Activated CD4-positive, alpha-beta memory T cell treated with anti-CD3 and anti-CD28 coated beads, Interleukin-2, amount 10 ng/mL, durations not matched to agents 7 days and 5 days (primary cell): ENCODE measurements at places on chromosomes 5 and 9. TPM values are rescaled to one million over a fixed set of nuclear protein-coding genes. Genes with fewer than 3 reads are reported as not detected.

TAL2 gene
- not detected for total RNA-seq

DNAJC21 gene
- 53.8 TPM for total RNA-seq

ORM2 gene
- total RNA-seq = not detected

ZNF346 gene
- 19.5 TPM for total RNA-seq

TAS2R1 gene
- total RNA-seq = not detected

MARCOL gene
- total RNA-seq = not detected

SAPCD2 gene
- 27.0 TPM for total RNA-seq

WNT8A gene
- total RNA-seq = not detected

OR1N2 gene
- total RNA-seq = not detected

CCDC112 gene
- 2.0 TPM for total RNA-seq

CRB2 gene
- 0.03 TPM for total RNA-seq

KCNV2 gene
- total RNA-seq = not detected

CDH12 gene
- total RNA-seq = not detected

SPATA6L gene
- total RNA-seq = 0.83 TPM
